ENCODE measurements at places on chromosomes 11 and 22.

- no peak for DNase-seq
Measured at GRCh38 chr11:114396916-114397315, 3.4 kb downstream of the C11orf71 start.

- no peak for DNase-seq
Measured at GRCh38 chr11:38648604-38649003, 2050.6 kb upstream of the RAG2 start.

DNA sequence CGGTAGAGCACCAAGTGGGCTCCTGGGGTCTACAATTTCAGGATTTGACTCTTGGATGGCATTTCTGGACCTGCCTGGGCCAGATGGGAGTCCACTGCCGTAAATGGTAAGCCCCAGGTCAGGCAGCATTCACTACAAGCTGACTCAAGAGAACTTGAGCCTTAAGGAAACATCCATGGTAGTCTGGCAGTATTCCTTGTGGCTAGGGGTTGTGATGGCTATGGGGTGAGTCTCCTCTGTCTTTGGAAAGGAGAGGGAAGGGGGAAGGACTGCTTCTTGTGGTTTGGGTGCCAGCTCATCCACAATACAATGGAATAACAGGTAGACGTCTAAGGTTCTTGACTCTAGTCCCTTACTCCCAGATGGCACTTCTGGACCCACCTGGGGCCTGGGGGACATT, 32.3 kb upstream of the POU2AF2 start:
- DNase-seq: no peak

DNA sequence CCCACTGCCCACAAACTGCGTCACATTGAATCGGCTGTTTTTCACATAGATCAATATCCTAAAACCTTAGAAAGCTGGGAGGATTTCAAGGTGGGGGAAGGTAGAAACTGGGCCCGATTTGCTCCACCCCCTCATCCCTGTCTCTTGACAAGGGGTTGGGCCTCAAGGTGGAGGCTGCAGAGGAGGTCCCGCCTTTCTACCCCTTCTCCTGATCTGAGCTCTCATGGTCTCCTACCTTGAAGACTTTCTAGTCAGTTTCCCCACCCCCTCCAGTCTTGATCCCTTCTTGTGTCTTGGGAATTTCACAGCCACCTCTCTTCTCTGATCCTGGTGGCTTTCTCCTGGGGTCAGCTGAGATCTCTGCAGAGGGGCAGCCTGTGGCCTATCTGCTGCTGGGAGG, 4.5 kb upstream of the STARD10 start:
- no peak for DNase-seq

DNA sequence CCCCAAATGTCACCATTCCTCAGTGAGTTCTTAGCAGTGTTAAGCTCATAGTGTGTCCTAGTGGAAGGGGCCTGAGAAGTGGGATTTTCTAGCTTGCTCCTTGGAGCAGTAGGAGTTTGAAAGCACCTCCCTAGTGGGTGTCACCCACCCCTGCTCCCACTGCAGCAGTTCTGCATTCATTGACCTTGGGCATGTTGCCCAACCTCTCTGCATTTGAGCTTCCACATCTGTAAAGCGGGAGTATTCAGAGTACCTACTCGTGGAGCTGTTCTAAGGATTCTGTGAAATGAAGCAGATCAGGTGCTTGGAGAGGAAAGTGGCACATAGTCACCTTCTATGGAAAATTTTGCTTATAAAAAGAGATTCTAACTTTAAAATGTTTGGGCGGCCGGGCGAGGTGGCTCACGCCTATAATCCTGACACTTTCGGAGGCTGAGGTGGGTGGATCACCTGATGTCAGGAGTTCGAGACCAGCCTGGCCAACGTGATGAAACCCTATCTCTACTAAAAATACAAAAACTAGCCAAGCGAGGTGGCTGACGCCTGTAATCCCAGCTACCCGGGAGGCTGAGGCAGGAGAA, 16.9 kb downstream of the LMO2 start:
- no peak for DNase-seq

DNA sequence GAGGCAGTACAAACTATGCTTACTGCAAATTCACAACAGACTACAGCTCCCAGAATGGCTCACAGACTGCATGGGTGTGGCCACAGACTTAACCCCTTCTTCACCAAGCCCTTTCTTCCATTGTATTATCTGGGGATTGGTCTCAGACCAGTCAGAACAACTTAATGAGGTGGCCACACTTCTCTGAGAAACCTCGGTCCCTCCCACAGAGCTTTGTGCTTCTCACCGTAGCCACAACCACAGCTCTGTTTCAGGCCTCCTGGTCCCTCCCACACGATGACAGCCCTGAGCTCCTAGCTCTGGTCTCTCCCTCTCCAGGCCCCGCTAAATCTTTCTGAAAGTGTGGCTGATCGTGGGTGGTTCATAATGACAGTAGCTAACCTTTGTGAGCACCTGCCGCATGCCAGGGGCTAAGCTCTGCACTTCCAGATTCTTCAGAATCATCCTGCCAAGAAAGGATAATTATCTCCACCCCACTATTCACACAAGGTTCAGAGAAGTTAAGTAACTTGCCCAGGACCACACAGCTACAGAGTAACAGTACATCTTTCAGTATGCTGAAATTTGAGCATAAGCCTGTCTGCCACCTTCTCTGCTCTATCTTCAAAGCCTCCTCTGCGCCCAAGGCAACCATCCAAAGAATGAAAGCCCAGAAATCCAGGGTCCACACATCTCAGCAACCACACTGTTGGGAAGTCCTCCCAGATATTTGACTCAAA, 5.4 kb downstream of the PDE2A start:
- no peak for DNase-seq

DNA sequence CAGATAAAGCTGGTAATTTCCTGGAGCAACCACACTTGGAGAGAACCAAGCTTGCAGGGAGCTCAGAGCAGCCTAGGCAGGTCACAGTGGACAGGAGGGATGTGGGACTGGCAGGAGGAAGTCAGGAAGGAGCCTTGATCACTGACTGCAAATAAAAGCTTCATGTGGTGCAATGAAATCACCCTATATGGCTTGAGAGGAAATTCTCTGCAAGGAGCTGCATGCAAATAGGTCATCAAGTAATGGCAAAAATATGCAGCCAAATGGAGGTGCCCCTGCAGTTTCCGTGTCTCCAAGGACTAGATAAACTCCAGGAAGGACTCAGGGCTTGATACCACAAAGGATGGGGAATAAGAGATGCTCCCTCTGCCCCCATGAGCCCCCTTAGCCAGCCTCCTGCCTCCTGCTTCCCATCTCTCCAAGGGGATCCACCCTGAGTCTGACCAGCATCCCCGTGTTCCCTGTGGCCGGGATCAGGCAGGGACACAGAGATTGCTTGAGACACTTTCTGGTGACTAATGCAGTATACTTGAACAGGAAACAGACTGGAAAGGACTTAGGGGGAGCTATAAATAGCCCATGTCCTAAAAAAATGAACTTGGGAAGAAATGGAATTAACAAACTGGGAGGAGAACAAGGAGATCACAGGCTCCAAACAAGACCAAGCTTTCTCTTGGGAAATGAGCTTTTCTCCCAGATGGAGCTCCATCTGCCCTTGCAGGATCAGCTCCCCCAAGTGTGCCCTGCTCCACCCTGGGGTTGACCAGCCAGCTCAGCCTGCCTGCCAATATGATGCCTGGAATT, 23.9 kb upstream of the MICAL2 start:
- no peak for DNase-seq

DNA sequence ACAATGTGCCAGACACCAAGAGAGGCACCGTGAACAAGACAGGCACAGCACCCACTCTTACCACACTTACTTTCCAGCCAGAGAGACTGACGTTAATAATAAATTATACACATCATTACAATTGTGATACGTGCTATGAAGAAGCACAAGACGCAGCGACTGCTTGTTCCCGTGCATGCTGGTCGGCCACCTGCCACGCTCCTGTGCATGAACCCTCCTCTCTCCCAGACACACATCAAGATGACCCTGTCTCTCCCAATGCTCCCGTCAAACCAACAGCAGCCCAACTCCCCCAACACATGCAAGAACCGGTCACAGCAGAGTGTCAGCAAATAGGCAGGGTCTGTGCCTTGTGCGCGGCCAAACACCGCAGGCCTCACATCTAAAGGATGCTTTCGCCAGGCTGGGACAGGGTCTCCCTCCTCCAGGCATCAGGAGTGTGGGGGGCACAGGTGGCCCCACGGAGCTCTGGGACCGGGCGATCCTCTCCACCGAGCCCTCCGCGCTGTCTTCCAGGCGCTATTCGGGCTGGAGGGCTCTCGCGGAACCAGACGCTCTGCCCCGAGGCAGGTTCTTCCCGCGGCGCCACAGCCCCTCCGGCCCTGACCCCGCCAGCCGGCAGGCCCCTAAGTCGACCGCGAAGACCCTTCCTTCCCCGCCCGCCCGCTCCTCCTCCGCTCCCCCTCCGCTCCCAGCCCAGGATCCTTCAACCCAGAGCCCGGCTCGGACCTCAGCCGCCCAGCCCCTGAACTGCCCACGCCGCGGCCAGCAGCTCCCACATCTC, 533 bp downstream of the SERGEF start:
- DNase-seq: no peak

- DNase-seq: no peak
Measured at GRCh38 chr11:86627776-86628455, 44.5 kb downstream of the ME3 start.

- DNase-seq: no peak
Measured at GRCh38 chr22:24322522-24322921, 51.9 kb downstream of the SPECC1L start.

DNA sequence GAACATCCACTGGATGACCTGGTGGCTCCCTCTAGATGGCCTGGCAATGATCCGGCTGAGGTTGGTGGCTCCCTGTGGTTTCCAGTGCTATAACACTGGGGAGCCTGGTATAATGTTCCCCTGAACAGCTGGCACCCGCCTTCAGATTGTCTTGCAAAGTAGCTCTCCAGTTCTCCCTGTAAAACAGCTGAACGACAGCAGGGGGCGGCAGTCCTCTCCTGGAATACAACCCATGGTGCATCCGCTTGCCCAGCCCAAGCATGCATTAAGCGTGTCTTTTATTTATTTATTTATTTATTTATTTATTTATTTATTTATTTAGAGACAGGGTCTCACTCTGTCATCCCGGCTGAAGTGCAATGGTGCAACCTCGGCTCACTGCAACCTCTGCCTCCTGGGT, 258.9 kb downstream of the BUD13 start:
- DNase-seq: no peak

DNA sequence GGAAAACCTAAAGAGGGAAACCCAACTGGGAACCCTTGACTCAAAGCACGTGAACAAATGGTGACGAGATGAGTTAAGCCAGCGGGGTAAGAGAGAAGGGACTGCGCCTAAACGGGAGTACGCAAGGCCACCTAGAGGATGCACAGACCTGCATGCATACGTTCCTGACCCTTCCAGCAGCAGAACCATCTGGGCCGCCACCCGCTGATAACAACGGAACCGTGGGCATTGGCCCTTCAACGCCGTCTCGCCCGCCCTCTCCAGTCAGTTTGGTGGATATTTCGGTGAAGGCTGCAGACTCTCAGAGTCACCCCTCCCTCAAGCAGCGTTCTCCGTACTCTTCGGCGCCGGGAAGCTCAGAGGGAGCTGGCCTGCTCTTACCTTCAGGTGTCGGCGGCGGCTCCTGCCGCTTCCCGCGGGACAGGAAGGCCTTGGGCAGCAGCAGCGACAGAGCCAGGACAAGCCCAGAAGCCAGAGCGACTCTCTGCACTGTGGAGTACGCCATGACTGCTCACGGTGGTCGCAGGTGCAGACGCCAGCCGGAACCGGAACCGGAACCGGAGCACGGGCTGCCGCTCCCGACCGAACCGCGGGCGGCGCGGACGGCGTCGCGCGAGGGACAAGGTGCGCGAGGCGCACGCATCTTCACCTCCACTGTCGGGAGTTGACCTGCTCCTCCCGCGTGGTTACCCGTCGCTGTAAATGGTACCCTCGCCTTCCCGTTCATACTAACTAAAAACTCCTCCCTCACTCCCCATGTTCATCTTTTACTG, at the start of gene RIC3:
Gene RIC3, minus strand, starts transcription at position 541 of the 773 bp plus-strand sequence. Its CDS starts 36 bp downstream, at position 505.
- no peak for DNase-seq

DNA sequence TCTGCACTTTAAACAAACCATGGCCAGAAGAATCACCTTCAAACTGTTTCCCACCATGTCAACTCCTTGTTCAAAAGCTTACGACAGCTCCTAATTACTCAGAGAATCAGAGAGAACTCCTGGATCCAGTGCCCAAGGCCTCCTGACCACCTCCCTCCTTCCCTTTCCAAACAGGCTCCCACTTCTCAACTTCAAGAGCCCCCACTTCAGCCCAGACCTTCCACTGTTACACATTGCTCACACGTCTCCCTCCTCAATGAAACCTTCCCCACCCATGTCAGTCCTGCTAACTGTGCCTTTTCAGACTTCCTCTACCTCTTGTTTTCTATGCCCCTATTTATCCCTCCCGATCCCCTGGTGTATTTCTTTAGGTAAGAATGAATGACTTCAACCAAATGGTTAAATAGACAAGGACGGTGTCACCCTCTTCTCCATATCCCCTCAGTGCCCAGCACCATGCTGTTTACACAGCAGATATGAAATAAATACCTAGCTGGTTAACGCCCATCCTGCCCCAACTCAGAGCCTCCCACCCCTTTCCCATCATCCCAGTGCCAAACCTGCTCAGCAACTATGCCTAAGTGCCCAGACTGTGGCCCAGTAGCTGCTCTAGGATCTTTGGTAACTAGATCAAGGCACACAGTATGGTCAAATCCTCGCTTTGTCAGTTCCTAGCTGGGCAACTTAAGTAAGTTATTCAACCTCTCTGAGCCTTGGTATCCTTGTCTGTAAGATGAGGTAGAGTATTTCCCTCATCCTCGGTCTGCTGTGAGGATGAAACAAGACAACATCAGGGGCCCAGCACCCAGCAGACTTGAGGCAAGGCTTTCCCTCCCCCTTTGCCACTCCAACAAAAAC, 36.8 kb downstream of the PLEKHA7 start:
- no peak for DNase-seq

GRCh38 chr11:79431535-79431934, 9.3 kb downstream of the TENM4 start:
- DNase-seq: no peak

GRCh38 chr11:11421509-11421908, 68.5 kb upstream of the CSNK2A3 start:
- DNase-seq: no peak

DNA sequence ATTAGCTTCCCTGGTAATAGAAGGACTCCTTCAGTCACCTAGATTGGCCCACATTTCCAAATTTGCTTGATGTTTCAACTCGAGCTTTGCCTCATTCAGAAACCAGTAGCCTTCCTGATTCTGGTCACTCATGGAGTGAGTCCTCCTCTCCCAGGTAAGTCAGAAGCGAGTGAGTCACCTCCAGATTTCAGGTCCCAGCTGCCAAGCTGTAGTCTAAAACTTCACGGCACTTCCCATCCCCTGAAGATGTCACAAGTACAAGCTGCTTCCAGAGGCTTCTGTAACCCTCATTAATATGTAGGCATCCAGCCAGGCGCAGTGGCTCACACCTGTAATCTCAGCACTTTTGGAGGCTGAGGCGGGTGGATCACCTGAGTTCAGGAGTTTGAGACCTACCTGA, 23.5 kb downstream of the ARHGAP8 start:
- no peak for DNase-seq

DNA sequence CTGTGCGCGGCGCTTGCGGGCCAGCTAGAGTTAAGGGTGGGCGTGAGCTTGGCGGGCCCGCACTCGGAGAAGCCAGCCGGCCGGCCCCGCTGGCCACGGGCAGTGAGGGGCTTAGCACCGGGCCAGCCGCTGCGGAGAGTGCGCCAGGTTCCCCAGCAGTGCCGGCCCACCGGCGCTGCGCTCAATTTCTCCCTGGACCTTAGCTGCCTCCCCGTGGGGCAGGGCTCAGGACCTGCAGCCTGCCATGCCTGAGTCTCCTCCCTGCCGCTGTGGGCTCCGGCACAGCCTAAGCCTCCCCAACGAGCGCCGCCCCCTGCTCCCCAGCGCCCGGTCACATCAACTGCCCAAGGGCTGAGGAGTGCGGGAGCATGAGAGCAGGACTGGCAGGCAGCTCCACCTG, 5.2 kb upstream of the PES1 start:
- no peak for DNase-seq

- DNase-seq: no peak
Measured at GRCh38 chr22:42317008-42317407, 46.6 kb upstream of the TCF20 start.
